ENCODE measurements at places on chromosomes 16 and 17. TPM values are rescaled to one million over a fixed set of nuclear protein-coding genes. Genes with fewer than 3 reads are reported as not detected.
A peak's percentile ranks its signal among the peaks of the same experiment; 100 is the strongest.

DNA sequence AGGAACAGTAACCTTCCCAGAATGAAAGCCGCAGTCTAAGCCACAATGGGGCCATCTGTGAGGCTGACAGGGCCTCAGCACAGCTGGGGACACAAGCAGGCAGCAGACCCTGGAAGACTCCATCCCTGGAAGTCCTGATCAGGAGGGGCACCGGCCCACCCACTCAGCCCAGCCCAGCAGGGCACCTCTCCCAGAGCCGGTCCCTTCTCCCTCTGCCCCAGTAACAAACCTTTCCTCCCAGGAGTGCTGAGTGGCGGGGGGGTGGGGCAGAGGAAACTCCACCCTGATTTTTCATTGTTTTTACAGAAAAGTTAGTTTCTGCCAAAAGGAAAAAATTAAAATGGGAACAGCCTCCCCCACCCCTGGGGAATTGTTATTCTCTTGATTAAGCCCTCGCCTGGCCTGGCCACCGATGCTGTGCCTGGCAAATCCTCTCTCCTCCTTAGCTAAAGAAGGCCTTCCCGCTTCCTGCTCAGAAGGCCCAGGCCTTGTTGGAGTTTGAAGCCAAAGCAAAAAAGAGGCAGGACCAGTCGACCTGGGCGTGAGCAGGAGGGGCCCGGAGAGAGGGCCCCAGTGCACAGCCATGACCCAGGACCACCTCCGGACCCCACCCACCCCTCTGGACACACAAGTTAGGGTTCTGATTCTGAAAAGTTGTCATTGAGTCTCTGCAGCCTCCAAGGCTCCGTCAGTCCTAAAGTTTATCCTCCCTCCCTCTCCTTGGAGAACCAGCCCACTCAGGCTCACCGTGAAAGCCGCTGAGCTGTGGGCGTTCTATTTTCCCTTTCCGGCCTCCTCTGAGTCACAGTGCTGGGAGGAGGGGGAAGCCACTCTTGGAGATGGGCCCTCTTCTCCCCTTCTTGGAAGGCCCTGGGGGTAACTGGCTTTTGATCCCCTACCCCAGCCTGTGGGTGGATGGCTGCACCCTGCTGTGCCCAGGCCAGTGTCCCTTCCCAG is 128.4 kb upstream of the TNRC6C start:
- H3K4me3 ChIP-seq: no peak overlapping the region
- DNase-seq: peak; percentile 87
- no peaks in the 10 kb centered on the region for H3K36me3 ChIP-seq
- no peaks in the 10 kb centered on the region for H3K4me1 ChIP-seq

DNA sequence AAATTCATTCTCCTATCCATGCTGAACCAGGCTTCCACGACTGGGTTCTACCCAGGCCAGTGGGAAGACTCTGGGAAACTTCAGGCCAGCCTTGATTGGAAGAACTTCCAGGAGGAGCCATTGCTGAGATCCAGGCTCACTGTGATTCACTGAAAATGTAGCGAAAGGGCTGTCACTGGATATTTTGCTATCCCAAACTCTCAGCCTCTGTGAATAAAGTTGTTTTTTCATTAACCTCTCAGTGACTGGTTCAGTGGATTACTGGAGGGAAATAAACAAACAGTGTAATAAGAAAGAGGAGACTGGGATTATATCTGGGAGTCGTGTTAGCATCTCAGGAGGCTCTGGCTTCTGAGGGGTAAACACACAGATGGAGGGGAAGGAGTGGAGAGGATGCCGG is 3.1 kb downstream of the FOXL1 start:
- H3K27ac ChIP-seq: peak overlapping the region; percentile 70
- peak overlapping the region; percentile 28 for H3K4me3 ChIP-seq
- H3K27me3 ChIP-seq: no peaks in the 10 kb centered on the region
- DNase-seq: no peak
- peaks cover 3% of the 10 kb centered on the region for H3K4me1 ChIP-seq

DNA sequence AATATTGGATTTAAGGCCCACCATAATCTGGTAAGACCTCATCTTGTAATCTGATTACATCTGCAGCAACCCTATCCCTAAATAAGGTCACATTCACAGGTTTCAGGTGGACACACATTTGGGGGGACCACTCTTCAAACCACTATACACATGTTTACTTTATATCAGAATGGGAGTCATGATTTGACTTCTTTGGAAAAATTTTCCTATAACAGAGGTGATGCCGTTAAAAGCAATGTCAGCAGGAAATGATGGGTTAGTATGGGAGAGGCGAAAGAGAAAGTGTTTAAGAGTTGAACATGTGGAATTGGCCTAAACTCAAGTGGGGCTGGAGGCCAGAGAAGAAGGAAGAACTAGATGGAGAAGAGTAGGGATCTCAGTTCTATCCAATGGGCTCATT is 281.7 kb upstream of the ERCC4 start:
- no peak for DNase-seq
- no peaks in the 10 kb centered on the region for H3K27me3 ChIP-seq
- H3K36me3 ChIP-seq: no peaks in the 10 kb centered on the region
- H3K4me1 ChIP-seq: no peaks in the 10 kb centered on the region
- H3K27ac ChIP-seq: no peak overlapping the region

DNA sequence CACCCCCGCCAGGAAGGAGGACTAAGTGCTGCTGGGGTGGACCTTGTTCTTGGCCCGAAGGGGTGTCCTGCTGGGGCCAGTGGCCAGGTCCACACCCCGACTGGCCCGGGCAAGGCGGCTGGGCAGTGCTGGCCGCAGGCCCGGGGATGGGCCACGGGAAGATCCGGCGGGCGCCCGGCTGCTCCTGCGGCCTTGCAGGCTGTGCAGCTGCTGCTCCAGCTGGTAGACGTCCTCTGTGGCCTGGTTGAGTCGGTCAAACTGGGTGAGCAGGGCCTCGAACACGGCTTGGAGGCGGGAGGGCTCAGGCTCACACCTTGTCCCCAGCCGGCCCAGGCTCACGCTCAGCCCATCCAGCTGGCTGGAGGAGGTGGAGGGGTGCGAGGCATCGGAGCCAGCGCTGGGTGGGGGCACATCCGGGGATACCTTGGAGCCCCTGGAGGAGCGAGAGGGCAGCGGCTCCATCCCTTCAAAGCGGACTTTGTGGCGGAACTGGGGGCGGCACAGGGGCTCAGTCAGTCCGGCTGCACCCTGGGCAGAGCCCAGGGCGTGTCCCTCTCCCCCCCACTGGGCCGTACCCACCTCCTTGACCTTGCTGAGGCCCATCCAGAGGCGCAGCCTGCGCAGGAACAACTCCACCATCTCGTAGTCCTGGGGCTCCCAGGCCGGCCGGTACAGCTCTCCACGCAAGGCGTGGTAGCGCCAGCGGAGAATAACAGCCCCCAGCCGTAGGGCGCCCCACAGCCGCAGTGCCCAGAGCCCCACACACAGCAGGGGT is 42.1 kb downstream of the TSC2 start:
- peaks cover 12% of the 10 kb centered on the region for H3K36me3 ChIP-seq
- no peaks in the 10 kb centered on the region for H3K27me3 ChIP-seq
- no peak overlapping the region for H3K4me3 ChIP-seq

GRCh38 chr16:81315271-81316175 is 761 bp downstream of the GAN start:
- H3K4me1 ChIP-seq: peaks cover 3% of the 10 kb centered on the region
- H3K36me3 ChIP-seq: no peaks in the 10 kb centered on the region
- peak; percentile 72 for DNase-seq
- no peaks in the 10 kb centered on the region for H3K27me3 ChIP-seq
- H3K4me3 ChIP-seq: peak overlapping the region; percentile 93

GRCh38 chr17:42457107-42457792 is 1.4 kb upstream of the ATP6V0A1 start:
- H3K27me3 ChIP-seq: no peaks in the 10 kb centered on the region
- H3K27ac ChIP-seq: no peak overlapping the region
- H3K36me3 ChIP-seq: no peaks in the 10 kb centered on the region
- no peak for DNase-seq

GRCh38 chr17:42342242-42343008 is 45.8 kb downstream of the STAT3 start:
- peaks cover under 1% of the 10 kb centered on the region for H3K4me1 ChIP-seq
- H3K27ac ChIP-seq: no peak overlapping the region
- H3K4me3 ChIP-seq: no peak overlapping the region
- H3K27me3 ChIP-seq: no peaks in the 10 kb centered on the region
- no peak for DNase-seq
- peaks cover 6% of the 10 kb centered on the region for H3K36me3 ChIP-seq

GRCh38 chr16:65532258-65532657 is 410.4 kb upstream of the CDH11 start:
- DNase-seq: no peak
- no peak overlapping the region for H3K27ac ChIP-seq
- no peaks in the 10 kb centered on the region for H3K27me3 ChIP-seq
- H3K36me3 ChIP-seq: no peaks in the 10 kb centered on the region
- H3K4me3 ChIP-seq: no peak overlapping the region
- no peaks in the 10 kb centered on the region for H3K4me1 ChIP-seq

The KREMEN2 gene
- total RNA-seq: not detected

The OR3A3 gene
- not detected for total RNA-seq

The SCARF1 gene
- 13.8 TPM for total RNA-seq

The MT1G gene
- 5.3 TPM for total RNA-seq
